ENCODE measurements at places on chromosomes 16 and 17.

GRCh38 chr17:54608634-54609155, 292.0 kb upstream of the TOM1L1 start:
- no peak for DNase-seq

DNA sequence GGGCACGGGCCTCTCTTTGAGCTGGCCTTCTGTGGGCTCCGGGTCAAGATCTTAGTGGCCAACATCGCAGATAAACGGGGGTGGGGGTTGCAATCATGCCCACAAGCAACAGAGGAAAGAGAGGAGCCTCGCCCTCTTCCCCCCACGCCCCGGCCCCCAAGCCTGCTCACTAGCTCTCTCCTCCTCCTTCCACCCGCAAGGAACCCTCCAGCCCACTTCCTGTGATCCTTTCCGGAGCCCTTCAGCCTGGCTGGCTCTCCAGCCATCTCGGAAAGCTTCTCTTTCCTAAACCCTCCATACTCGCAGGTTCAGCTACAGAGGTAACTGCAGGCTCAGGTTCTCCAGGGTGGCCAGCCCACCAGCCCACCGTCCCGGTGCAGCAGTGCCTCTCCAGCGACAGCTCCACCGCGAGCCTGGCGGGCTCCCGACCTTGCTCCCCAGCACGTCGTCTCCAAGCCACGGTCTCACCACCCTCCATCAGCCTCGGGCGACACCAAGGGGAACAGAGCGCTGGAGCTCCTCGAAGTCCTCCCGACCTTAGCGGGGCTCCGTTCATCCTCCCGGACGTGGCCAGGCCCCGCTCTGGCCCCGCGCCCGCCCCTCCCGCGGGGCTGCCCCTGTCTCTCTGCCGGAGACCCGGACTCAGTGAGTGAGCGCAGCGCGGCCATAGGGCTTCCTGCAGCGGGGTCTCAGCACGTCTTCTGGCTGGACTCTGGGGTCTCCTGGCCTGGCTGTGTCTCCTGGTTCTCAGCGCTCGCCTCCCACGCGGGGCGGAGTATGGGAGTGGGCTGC, 12.9 kb upstream of the ODF4 start:
- no peak for DNase-seq

- DNase-seq, result no peak
Observed at GRCh38 chr17:8821446-8822105, 22.4 kb upstream of the MFSD6L start.

GRCh38 chr17:47852113-47852949, 1.4 kb upstream of the SP6 start:
- DNase-seq, result no peak

DNA sequence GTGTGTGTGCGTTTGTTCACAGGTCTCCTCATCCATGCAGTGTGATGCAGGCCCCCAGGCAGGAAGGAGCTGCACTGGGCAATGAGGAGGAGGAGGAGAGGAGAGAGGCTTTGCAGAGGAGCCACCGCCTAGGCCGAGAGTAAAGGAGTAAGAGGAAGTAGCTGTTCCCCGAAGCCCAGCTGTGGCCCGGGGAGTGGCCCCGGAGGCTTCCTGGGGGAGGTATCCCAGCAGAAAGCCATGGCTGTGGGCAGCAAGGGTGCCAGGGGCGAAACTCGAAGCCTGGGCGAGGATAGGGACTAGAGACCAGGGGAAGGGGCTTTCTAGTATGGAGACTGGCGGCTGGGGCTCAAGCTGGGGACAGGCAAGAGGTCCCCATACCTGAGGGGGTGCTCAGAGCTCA, 12.2 kb downstream of the C16orf95 start:
- DNase-seq, result no peak

DNA sequence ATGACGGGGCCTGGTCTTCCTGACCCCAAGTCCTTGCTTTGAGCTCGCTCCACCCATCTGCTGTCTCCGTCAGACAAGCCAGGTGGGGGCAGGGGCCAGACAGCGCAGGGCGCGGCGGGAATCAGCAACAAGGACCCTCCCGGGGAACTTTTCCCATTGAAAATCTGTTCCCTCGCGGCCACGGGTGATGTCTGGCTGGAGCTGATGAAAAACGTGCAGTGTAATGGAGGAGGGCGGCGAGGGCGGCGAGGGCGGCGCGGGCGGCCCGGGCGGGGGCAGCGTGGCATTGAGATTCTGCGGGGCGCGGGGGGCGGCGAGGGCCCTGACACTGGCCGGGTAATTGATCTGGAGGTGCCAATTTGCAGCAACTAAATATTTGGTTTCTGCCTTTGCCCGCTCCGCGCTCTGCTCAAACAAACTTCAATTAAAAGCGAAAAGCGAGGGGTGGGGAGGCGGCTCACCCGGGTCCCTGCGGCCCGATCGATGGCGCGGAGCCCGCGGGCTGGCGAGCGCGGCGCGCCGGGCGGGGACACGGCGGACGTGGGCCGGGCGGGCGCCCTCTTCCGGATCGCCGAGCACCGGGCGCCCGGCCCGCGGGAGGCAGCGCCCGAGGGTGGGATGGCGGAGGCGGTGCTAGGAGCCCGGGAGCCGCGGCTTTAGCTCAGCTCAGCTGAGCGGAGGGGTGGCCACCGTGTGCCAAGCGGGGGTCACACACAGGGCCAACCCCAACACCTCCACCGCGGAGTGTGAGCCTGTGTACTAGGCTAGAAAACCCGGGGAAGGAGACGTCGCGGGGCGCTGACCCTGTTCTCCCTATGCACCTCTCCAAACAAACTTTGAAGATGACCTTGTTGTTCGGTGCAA, 32.4 kb downstream of the DCAKD start:
- peak; percentile 34 for DNase-seq

GRCh38 chr16:4328046-4328781, 12.3 kb downstream of the GLIS2 start:
- peak; percentile 47 for DNase-seq

GRCh38 chr17:43026595-43026994, 1.6 kb downstream of the RND2 start:
- DNase-seq, result no peak

- peak; percentile 24 for DNase-seq
Observed at GRCh38 chr16:77951788-77952187, 70.6 kb upstream of the CLEC3A start.

DNA sequence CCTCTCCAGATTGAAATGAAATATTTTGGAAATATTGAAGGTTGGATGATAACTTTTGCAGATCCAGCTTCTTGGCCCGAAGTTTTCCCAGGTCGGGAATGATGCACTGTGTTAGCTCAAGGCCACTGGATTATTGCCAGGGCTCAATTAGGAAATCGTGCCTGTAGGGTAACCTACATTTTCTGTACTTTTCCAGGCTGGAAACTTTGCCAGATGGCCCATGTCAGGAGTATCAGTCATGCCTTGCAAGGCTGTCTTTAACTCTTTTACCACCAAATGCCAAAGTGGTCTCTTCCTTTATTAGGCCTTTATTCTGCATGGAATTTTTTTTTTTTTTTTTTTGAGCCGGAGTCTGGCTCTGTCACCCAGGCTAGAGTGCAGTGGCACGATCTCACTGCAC, 8.9 kb upstream of the SEC14L1 start:
- no peak for DNase-seq

DNA sequence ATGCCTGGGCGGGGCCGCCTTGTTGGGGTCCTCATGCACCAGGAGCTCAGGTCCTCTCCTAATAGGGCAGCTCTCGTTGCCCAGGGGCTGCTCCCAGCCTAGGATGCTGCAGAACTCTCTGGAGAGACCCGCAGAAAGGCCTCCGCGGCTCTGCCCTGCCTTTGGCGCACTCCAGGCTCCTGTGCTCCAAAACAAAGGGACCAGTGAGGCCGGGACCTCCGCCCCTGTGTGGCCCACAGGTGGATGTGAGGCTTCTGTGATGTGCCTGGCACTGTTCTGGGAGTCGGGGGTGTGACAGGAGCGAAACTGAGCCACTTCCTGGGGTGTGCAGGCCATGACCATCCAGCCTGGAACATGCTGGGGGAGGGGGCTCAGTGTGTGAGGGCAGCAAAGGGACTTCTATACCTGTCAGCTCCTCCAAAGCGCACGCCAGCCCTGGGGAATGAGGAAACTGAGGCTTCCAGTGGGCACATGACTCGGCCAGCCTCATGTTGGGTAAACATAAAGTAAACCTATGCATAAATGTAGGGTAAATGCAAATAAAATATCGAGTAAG, 153.2 kb downstream of the IRF8 start:
- no peak for DNase-seq

- no peak for DNase-seq
Observed at GRCh38 chr17:12046786-12047185, 26.1 kb downstream of the MAP2K4 start.

GRCh38 chr16:66478733-66479511, 51.8 kb downstream of the BEAN1 start:
- peak; percentile 91 for DNase-seq

GRCh38 chr17:80968602-80969029, 23.0 kb upstream of the CHMP6 start:
- no peak for DNase-seq

- no peak for DNase-seq
Observed at GRCh38 chr16:46774743-46775177, 26.6 kb upstream of the MYLK3 start.

- DNase-seq, result no peak
Observed at GRCh38 chr16:88939245-88939971, 37.6 kb downstream of the CBFA2T3 start.

DNA sequence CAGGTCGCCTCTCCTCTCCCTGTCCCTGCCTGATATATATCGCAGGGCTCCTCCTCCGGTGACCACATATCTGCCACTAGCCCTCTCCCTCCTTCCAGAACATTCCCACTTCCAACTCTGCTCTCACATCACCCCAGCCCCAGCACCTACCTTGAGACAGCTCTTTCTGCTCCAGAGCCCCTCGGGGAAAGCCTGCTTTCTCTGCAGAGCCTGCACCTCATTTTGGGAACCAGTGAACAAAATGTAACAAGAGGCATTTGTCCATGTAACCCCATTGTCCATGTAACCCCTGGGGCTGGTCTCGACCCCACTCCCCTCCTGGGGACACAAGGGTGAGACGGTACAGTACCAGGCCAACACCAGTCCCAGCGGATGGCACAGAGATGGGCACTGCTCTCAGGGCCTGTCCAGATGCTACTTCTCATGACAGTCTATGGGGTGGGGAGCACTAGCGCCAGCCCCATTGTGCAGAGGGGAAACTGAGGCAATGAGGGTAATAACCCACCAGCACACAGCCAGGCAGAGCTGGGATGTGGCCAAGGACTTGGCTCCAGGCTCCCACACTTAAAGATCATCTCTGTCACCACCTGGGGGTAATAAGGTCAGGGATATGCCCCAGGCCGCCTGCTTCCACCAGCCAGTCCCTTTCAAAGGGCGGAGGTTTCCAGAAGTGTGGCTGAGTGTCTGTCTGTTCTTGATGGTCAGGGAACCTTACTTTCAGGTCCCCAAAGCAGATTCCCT, 42.9 kb downstream of the TBC1D16 start:
- DNase-seq, result no peak

DNA sequence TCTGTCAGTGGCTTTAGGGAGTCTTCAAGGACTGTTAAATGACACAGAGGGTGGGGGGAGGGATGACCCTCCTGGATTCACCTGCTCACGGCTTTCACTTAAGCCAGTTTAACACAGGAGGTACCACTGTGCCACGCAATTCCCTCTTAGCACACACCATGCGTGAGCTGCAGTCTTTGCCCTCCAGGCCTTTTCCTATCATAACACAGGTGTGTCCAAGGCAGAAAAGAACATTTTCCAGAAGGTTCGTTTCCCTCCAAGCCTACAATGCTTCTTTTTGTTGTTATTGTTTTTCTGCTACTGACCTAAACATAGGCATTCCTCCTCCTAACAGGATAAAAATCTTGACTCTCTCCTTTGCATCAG, 1.1 kb downstream of the ZFHX3 start:
- no peak for DNase-seq

GRCh38 chr16:3012246-3012645, 477 bp upstream of the CLDN9 start:
- DNase-seq, result no peak
